Glutamatergic neuron (in vitro differentiated cells): ENCODE measurements at places on chromosomes 7 and 10.

- H3K36me3 ChIP-seq: peaks cover 11% of the 10 kb centered on the region
- H3K4me1 ChIP-seq: peaks cover 15% of the 10 kb centered on the region
- no peak overlapping the region for H3K4me3 ChIP-seq
- no peak overlapping the region for H3K27ac ChIP-seq
- DNase-seq: no peak
These were observed 65.6 kb upstream of the LRRC18 start for GRCh38 chr10:49005270-49005669.

DNA sequence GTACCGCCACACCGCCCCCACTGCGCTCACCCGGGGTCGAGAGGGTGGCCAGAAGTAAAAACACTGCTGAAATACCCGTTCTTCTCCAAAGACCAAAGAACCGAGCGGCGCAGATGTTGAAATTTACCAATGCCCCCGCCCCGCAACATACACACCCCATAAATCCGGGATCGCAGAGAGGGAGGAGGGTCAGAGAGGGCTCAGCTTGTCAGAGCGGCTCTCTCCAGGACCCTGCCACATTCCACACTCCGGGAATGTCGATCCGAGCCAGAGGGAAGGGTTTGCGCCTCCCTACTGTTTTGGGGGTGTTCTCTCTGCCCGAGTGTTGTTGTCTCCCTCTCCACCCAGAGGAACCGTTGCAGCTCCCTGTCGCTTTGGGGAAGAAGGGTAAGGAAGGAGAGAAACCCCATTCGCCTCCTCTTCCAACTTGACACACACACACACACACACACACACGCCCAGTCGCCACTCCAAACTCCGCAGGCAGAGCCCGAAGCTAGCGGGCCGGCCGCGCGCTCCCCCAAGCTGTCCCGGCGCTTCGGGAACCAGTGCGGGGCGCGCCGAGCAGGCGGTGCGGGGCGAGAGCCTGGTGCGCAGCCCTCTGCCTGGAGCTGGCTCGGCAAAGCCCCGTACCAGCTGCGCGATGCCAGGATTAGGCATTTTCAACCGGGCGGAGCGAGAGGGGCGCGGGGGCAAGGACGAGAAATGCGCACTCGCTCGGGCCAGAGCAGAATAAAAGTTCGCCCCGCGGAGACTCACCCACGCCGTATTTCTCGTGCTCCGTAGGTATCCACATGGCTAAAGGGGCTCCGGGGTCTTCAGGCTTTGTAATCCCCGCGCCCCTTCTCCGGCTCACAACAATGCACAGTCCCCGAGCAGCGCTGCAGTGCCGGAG is 609 bp downstream of the DOCK4 start:
- DNase-seq: peak; percentile 74
- H3K4me1 ChIP-seq: peaks cover 12% of the 10 kb centered on the region
- H3K27me3 ChIP-seq: peaks cover 8% of the 10 kb centered on the region
- peak overlapping the region; percentile 91 for H3K4me3 ChIP-seq
- H3K36me3 ChIP-seq: peaks cover 4% of the 10 kb centered on the region
- peak overlapping the region; percentile 94 for H3K27ac ChIP-seq

- H3K27ac ChIP-seq: no peak overlapping the region
- DNase-seq: peak; percentile 83
- no peak overlapping the region for H3K4me3 ChIP-seq
These were observed 44.2 kb downstream of the PDLIM1 start for GRCh38 chr10:95246582-95247051.

DNA sequence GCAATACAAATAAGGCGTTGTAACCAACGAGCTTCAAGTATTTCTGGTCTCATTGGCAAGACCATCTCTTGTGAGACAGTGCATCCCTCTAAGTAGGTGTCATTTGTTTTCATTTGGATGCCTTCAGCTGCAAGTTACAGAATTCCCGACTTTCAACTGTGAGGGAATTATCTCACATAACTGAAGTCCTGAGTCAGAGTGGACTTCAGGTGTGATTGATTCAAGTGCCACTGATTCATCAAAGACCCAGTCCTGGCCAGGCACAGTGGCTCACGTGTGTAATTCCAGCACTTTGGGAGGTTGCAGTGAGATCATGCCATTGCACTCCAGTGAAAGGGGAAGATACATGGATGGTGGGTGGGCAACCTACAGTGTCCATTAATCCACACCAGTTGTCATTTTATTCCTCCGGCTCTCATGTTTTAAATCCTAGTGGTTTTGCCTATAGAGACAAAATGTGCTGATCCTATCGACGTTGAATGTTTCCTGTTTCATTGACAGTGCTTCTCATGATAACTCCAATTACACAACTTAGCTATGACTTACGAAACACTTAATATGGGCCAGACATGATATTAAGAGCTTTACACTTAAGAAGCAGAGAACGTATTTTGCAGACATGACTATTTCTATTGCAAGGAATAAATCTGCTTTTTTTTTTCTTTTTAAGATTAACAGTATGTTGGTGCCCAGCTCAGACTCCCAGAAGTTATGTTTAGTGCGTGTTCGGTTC is 268.0 kb downstream of the FRMD4A start:
- H3K4me3 ChIP-seq: no peak overlapping the region
- no peak for DNase-seq
- peaks cover 5% of the 10 kb centered on the region for H3K4me1 ChIP-seq

DNA sequence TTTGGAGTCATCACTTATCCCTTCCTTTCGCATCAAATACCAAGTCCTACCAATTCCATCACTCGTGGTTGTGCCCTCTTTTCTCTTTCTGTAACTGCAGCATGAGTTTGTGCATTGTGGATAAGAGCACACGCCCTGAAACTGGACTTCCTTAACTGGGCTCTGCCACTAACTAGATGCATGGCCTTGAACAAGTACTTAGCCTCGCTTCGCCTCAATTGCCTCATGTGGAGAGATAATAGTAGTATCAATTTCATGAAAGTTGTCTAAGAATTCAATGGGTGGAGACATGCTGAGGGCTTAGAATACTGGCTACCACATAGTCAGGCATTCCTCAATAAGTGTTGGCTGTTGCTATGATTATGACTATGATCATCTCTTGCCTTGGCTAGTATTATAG is 41.5 kb downstream of the CFAP43 start:
- H3K27ac ChIP-seq: no peak overlapping the region
- H3K27me3 ChIP-seq: no peaks in the 10 kb centered on the region
- no peaks in the 10 kb centered on the region for H3K4me1 ChIP-seq
- no peaks in the 10 kb centered on the region for H3K36me3 ChIP-seq

- no peak overlapping the region for H3K4me3 ChIP-seq
- H3K4me1 ChIP-seq: no peaks in the 10 kb centered on the region
- no peaks in the 10 kb centered on the region for H3K36me3 ChIP-seq
- H3K27ac ChIP-seq: no peak overlapping the region
- DNase-seq: no peak
- H3K27me3 ChIP-seq: peaks cover 13% of the 10 kb centered on the region
These were observed 43.8 kb upstream of the SEC61G start for GRCh38 chr7:54802841-54803240.

DNA sequence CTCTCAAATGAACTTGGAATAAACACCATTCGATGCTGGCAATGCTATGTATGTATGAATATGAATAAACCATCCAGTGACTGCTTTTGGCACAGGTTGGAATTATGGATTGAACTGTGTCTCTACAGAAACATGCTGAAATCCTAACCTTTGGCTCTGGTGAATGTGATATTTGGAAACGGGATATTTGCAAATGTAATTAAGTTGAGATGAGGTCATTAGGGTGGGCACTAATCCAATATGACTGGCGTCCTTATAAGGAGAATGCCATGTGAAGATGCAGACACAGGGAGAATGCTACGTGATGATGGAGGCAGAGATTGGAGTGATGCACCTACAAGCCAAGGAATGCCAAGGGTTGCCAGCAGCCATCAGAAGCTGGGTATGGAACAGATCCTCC is 3.4 kb upstream of the ACTR3B start:
- no peaks in the 10 kb centered on the region for H3K36me3 ChIP-seq
- no peak for DNase-seq
- peaks cover 7% of the 10 kb centered on the region for H3K4me1 ChIP-seq
- H3K27ac ChIP-seq: no peak overlapping the region

DNA sequence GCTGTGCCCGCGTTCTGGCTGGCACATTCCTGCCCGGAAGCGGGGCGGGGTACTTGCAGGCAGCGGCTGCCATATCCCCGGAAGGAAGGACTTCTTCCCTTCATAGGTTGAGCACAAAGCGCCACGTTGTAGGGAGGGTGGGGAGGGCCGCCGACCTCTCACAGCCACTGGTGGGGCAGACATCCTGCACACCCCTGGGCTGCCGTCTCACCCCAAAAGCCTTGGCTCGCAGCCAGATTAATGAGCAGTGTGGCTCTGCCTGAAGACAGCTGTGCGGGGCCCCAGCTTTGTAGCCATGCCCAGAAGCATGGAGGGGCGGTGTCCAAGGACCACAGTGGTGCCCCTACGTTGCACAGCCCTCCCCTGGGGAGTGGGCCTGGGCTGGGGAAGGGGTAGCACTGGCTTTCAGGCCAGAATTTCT is 54.3 kb upstream of the DPYSL4 start:
- H3K27me3 ChIP-seq: peaks cover 2% of the 10 kb centered on the region
- no peaks in the 10 kb centered on the region for H3K36me3 ChIP-seq
- no peak overlapping the region for H3K27ac ChIP-seq
- peaks cover 1% of the 10 kb centered on the region for H3K4me1 ChIP-seq

- no peak overlapping the region for H3K4me3 ChIP-seq
- DNase-seq: no peak
These were observed 22.2 kb downstream of the AHR start for GRCh38 chr7:17320657-17321056.

GRCh38 chr10:60942788-60943315 is 1.1 kb downstream of the RHOBTB1 start:
- H3K27ac ChIP-seq: peak overlapping the region; percentile 83
- H3K36me3 ChIP-seq: no peaks in the 10 kb centered on the region
- H3K4me1 ChIP-seq: peaks cover 10% of the 10 kb centered on the region
- no peak for DNase-seq
- peaks cover 12% of the 10 kb centered on the region for H3K27me3 ChIP-seq
- peak overlapping the region; percentile 96 for H3K4me3 ChIP-seq

DNA sequence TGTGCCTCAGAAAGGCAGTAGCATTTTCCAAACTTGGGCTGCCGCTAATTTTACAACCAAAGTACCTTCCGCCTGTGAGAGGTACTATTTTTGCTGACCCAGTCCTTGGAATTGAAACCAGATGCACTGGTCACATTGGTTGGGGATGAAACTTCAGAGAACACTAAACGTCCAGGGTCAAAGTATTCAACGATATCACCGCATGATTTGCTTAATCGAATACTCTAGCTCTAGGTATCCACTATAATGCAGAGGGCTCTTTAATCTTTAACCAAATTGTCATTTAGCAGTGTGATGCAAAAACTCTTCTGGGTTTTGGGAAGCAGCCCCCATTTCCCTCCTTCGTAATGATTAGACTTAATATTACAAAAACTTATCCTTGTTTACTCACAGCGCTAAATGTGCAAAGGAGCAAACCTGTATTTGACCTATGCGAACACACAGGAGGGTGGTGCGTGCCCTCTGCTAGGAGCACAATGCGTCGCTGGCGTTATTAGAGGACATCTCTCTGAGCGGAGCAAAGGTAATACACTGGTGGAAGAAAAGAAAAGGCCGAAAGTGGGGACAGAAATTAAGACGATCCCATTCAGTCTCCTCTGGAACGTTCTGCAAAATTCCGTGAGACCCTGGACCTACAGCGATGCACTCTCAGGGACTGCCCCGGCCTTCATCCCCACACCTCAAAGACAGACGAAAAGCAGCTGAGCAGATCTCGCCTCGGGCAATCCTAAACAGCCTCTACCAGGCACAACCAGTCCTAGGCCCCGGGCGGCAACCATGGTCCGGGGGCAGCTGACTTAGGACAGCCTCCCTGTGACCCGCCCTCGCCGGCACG is 916 bp upstream of the EEPD1 start:
- H3K4me1 ChIP-seq: peaks cover 18% of the 10 kb centered on the region
- peaks cover 5% of the 10 kb centered on the region for H3K27me3 ChIP-seq
- peaks cover 6% of the 10 kb centered on the region for H3K36me3 ChIP-seq
- no peak for DNase-seq

DNA sequence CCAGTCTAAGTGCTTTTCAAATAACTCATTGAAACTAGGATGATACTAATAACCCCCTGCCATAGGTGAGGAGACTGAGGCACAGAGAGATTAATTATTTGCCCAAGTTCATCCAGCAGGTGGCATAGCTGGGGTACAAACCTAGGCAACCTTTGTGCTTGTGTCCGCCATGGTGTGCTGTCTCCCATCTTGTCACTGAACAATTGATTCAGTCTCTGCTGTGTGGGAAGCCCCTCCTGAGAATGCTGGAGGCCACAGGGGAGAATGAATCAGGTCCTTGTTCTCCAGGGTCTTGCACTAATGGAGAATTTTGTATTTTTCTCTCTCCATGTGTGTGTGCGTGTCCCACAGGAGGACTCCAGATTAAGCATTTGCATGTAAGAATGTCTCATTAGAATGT is 15.8 kb upstream of the TMEM236 start:
- no peaks in the 10 kb centered on the region for H3K4me1 ChIP-seq
- no peaks in the 10 kb centered on the region for H3K27me3 ChIP-seq
- no peaks in the 10 kb centered on the region for H3K36me3 ChIP-seq
- DNase-seq: no peak
- H3K4me3 ChIP-seq: no peak overlapping the region
